ENCODE measurements at places on chromosomes 6 and 20.
A peak's percentile ranks its signal among the peaks of the same experiment; 100 is the strongest.

DNA sequence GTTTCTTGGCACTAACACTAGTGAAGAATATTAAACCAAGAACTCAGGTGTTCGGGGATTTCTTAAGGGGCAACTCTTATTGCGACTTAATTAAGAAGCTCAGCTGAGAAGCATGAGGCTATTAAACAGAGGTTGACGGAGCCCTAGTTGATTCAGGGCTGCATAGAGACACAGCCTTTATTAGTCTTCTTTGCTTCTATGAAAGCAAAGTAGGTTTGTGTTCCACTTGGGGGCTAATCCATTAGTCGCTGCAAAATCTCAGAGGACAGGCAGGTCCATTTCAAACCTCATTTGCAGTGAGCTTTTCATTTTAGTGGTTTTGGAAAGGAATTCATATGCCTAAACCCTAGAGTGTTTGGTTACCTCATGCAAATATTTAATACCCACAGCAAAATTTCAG is 506.6 kb upstream of the SULF2 start:
- DNase-seq: no peak

DNA sequence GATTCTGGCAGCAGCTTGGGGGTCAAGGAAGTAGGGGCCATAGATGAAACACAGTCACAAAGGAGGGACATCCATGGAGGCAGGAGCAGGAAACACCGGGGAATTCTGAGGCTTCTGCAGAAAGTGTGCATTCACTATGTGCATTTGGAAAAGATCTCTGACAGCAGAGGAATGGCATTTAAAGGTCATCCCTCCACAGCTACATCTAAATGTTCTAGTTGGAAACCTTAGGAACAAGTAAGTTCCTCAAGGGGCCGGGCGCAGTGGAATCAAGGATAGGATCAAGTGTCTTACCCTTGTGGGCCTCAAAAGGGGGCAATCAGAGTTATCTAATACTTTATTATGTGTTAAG is 8.8 kb downstream of the C6orf136 start:
- DNase-seq: no peak

- peak; percentile 75 for DNase-seq
Measured at GRCh38 chr6:157756708-157757429, 66.2 kb upstream of the SNX9 start.

DNA sequence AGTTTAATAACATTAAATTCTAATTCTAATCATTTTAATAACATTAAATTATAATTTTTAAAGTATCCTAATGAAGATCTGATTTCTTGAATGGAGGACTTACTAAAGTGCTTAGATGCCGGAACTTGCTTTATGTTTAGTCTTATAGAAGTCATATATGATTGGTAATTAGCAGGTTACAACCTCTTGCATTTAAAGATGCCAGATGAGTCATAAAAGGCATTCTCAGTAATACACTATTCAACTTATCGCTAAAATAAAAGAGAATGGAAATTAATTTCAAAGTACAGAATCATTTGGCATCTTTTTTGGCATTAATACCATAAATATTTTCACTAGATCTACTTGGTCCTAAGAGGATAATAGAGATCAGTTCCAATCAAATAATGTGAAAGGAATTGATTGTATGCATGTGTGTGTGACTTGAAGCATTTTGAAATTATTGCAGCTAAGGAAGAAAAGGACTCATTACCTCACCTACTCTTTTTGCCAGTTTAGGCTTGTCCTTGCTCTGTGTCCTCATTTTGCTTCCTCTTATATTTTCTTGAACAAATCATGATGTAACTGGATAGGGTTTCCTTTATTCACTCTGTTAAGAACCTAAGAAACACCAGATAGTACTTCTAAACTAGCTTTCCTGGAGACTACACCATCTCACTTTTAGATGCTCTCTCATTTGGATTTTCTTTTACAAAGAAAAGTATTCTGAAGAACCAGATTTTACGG is 2.7 kb downstream of the COL21A1 start:
- no peak for DNase-seq

DNA sequence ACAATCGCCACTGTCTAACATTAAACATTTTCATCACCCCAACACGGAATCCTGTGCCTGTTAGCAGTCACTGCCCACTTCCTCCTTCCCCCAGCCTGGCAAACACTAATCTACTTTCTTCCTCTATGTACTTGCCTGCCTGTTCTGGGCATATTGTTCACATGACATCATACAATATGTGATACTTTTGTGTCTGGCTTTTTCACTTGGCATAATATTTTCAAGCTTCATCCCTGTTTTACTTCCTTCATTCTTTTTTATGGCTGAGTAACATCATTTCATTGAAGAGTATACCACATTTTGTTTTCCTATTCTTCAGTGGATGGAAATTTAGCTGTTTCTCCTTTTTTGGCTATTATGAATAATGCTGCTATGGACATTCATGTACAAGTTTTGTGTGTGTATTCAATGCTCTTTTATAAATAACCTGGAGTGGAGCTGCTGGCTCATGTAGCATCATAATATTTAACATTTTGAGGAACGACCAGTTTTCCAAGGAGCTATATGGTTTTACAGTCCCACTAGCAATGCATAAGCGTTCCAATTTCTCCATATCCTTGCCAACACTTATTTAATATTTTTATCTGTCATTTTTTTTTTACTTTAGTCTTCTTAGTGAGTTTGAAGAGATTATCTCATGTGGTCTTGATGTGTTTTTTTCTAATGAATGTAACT is 360.1 kb downstream of the HDGFL1 start:
- DNase-seq: no peak

GRCh38 chr6:169140986-169141495 is 112.6 kb downstream of the THBS2 start:
- DNase-seq: no peak

DNA sequence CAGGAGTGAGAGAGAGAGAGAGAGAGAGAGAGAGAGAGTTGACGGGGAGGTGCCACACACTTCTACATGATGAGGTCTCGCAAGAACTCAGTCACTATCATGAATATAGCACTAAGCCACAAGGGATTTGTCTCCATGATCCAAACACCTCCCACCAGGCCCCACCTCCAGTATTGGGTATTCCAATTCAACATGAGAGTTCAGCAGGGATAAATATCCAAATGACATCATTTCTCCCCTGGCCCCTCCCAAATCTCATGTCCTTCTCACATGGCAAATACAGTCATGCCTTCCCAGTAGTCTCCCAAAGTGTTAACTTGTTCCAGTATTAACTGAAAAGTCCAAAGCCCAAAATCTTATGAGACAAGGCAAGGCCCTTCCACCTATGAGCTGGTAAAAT is 330.7 kb downstream of the CDH26 start:
- DNase-seq: no peak

DNA sequence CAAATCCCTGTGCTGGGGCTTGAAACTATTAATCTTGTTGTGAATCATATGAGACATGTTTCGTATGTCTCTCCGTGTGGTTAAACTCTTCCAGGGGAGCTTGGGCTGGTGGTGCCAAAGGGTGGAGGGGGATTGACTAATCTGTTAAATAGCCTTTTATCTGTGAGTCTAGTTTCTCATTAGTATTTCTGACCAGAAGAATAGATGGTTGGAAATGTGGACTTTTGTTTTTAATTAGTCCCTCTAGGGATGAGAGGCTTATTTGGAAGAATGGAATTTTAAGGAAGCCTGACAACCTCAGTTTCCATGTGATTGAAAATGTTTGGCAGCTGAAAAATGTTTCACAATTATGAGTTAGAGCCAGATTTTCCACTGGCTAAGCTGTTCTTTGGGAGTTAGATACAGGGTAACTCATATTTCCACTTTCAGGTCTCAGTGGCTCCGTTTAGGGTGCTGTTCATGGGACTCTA is 117.3 kb downstream of the BCKDHB start:
- DNase-seq: no peak

DNA sequence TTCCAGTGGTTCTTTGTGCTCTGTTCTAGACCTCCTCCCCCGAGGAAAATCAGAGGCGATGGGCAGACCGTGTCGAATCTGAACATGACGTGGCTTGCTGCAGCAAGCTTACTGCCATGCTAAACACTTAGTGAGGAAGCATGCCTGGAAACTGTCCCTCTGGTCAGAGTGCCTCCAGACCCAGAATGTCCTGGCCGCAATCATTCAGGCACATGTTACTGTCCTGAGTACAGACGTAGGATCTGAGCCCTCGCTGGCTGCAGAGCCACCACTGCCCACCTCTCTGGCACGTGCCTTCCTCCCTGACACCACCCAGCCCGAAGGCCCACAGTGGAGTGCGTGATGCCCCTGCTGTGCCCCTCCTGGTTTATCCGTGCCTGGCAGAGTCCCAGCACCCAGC is 163.6 kb downstream of the SYNDIG1 start:
- DNase-seq: no peak

GRCh38 chr6:35594503-35595186 is 81.9 kb upstream of the TULP1 start:
- no peak for DNase-seq

GRCh38 chr6:116251568-116252384 is 2.1 kb downstream of the TSPYL4 start:
- no peak for DNase-seq

- DNase-seq: no peak
Measured at GRCh38 chr6:10800810-10801209, 37.5 kb downstream of the MAK start.

GRCh38 chr6:79949233-79949632 is 1.9 kb upstream of the ELOVL4 start:
- peak; percentile 30 for DNase-seq

- DNase-seq: no peak
Measured at GRCh38 chr20:54622333-54623295, 147.2 kb downstream of the DOK5 start.

- no peak for DNase-seq
Measured at GRCh38 chr6:42533794-42534193, 30.0 kb upstream of the UBR2 start.

DNA sequence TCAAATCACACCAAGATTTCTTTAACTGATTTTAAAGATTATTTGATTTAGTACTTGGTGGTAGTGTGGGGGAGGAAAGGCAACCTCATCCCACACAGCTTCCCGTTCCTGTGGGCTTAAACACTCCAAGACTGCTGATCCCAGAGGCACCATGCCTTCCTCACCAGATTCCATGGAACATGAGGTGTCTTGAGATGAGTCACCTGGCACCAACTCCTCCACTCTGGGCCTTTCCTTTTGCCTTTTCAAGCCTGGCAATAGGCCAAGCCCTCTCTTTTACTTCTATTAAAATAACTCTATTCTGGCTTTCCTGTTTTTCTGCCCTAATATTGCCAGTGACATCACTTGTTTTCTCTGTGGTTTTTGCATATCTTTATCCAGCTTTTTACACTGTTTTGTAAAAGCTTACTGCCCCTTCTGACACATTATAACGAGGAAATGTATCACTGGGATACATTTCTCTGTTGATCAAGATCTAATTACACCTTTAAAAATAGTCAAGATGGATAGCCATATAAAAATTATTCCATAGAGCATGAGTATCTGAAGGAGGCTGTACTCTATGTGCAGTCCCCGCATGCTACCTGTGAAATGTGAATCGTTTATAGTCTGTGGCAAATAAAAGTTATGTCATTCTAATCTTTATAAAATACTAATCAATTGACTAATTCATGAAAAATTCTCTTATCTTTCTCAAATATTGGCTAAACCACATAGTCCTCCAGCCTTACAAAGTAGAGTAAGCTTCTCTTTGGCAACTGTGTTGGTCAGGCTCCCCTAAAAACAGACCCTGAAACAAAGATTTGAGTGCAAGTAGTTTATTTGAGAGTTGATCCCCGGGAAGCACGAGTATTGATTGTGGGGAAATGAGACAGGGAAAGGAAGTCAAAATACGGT is 257.8 kb upstream of the KCNQ5 start:
- DNase-seq: no peak

GRCh38 chr6:165455488-165455887 is 146.1 kb upstream of the C6orf118 start:
- no peak for DNase-seq

DNA sequence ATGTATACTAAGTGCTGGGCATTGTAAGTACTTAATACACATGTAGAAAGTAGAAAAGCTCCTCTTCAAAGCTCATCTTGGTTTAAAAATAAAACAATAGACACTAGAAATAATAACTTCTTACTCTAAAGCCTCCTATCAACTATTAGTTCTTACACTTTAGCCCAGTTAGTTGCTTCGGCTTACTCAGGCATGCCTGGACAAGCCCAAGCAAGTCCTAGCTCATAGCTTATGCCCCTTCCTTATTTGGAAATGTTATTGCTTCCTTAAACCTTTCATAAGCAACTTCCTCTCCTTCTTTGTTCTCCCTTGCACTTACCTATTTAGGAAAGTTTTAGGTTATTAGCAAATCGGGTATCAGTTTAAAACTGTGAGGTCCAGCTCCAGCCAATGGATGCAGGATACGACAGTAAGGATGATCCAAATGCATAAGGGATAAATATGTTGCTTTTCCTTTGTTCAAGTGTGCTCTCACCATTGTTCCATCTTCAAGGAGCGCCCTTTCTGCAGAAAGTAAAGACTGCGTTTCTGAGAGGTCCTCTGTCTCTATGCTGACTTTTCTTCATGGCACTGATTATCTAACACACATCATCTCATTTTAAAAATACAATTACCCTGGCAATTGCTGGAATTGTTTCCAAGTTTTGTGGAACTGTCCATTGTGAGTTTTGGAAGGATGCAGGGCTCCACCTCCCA is 12.3 kb downstream of the TMEM30A start:
- DNase-seq: no peak

DNA sequence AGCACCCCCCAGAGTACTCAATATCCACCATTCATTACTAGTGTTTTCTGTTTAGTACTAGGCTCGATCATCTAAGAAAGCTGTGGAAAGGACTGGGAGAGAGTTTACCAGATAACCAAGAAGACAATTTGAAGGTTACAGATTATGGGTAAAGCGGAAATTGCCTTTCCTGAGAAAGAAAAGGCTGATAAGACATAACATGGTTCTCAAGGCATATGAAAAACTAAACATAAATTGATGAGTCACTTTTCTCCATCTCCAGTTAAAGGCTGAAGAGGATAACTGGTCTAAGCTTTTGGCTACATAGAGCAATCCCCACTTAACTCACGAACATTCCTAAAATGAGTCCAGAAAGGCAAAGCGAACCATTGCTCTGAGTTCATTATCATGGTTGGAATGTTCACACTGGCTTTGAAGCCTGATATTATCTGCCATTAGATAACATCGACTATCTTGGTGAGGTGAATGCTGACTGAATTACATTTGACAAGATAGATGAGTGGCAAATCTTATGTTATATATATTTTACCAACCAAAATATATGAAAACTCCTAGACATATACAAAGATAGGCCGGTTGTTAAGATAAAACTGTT is 65.8 kb downstream of the BTBD9 start:
- no peak for DNase-seq

- DNase-seq: no peak
Measured at GRCh38 chr6:27101824-27102223, 145.7 kb upstream of the PRSS16 start.

DNA sequence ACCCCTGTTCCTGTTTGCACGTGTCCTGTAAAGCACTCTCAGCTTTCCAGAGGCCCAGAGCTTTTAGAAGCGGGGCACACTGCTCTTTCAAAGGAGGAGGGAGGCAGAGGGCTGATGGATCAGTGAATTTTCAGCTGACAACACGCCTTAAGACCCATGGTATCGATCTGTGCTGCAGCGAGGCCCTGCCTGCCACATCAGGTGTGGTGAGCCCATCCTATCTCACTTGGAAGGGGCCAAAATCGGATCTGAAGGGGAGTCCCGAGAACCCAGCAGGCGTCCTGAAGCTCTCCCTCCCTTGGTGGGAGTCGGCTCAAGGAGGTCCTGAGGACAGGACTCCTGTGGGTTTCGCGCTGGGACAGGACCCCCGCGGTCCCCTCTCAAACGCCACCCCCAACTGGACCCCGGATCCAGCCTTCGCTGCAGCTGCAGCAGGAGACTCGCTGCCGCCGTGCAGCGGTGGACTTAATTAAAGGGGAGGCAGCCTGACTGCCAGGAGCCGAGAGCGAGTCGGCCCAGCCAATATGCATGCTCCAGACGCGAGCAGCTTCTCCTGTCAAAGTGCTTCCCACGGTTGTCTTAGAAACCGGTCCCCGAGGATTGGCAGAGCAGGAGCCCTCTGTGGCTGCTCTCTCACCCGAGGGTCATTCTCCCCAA is 580.0 kb upstream of the ZNF337 start:
- DNase-seq: no peak

Data from activated T-cell treated with anti-CD3 and anti-CD28 coated beads for 4 hours (primary cell).